ENCODE measurements at places on chromosomes 1 and 21.

GRCh38 chr21:45932922-45933502 is 48.6 kb upstream of the COL6A1 start:
- no peak for DNase-seq

DNA sequence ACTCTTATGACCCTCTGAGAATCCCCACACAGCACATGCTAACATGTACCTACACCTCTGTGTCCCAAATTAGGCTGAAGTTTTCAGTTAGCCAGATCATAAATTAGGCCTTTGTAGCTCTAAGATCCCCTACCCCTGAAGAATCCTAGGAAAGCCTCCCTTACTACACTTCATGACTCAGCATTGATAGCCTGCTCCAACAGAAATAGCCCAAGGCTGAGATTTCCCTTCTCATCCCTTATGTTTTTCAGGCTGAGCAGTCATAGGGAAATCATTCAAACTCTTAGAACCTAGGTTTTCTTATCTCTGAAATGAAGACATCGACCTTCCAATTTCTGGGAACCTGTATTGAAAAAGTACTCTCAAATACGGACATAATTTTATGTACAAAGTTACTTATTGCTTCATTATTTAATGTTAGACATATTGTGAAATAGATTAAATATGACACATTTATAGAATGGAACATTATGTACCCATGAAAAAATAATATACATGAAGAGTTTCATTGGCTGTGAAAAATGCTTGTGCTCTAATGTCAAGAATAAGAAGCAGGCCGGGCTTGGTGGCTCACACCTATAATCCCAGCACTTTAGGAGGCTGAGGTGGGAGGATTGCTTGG is 122.4 kb upstream of the UBE2U start:
- no peak for DNase-seq

DNA sequence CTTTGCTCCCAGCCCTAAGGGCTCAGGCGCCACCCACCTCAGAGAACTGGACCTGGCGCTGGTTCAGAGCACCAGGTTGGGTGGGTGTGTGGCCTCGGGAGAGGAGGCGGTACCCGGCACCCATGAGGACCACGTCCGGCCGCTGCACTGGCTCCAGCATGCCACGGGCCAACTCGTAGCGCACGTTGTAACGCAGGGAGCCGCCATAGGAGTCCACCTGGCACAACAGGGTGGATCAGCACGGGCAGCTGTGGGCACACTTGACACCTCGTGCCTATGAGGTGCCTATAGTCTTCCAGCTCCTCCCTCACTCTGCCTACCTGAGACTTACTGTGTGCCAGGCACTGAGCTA is 56.5 kb downstream of the HSPG2 start:
- DNase-seq: no peak

- DNase-seq: no peak
These were observed 176.1 kb downstream of the GALNT2 start for GRCh38 chr1:230243146-230243545.

DNA sequence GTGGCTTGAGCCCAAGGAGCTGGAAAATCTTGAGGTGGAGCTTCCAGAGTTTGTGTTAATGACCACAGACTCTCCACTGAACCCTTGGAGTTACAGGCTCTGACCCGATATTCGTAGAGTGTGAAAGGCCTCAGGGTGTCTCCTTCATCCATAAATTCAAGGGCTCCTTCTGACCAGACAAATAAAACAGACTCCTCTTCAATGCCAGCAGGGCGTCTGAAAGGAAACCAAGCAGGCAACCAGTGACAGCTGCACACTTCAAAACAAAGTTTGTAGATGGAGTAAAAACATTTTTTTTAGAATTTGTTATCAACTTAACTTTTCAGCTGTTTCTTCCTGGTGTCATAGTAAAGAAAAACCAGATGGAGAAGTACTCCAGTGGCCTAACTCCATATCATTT is 161.1 kb downstream of the KCTD3 start:
- DNase-seq: no peak

GRCh38 chr1:209885403-209886218 is 52.4 kb upstream of the SYT14 start:
- no peak for DNase-seq

DNA sequence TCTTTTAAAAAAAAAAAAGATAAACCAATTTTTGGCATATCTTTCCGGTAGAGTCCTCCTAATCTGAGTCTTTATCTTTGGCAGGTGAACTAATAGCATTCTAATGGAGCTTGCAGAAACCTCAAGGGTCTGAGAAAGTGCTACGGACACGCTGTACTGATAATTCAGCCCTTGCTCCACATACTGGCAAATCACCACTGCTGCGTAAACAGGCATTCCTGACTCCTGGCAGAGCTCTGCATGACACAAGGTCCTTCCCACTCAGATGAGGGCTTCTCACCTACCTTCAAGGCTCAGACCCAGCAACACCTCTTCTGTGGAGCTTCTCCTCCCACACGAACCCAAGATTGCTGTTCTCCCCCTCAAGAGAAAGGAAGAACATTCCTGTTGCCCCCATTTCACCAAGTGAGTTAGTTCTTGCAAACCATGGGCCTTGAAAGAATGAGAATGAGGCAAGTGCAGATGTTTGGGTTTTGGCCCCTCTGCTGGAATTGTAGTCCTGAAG is 48.0 kb downstream of the LYST start:
- DNase-seq: no peak

DNA sequence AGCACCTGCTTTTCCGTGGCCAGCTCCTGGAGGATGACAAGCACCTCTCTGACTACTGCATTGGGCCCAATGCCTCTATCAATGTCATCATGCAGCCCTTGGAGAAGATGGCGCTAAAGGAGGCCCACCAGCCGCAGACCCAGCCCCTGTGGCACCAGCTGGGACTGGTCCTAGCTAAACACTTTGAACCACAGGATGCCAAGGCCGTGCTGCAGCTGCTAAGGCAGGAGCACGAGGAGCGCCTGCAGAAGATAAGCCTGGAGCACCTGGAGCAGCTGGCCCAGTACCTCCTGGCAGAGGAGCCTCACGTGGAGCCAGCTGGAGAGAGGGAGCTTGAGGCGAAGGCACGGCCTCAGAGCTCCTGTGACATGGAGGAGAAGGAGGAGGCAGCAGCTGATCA is 413 bp downstream of the UBL4B start:
- no peak for DNase-seq

GRCh38 chr1:155694167-155694566 is 5.3 kb downstream of the DAP3 start:
- no peak for DNase-seq

DNA sequence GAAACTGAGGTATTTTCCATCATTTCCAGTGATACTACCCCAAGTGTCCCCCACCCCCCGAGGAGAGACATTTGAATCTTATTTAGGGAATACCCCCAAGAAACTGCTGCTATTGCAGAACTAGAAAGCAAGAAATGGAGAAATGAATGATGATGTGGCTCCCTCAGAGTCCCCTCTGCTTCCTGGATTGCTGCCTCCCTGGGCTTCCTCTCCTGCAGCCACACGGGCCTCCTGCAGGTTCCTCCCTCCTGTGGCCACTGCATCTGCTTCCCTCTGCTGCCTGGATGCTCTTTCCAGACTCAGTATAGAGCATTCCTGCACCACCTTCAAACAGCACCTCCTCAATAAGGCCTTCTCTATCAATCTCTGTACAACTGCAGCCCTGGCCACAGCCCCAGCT is 69.3 kb downstream of the SLC25A24 start:
- no peak for DNase-seq

- DNase-seq: peak; percentile 71
These were observed 54.1 kb downstream of the NPHP4 start for GRCh38 chr1:5938101-5938646.

DNA sequence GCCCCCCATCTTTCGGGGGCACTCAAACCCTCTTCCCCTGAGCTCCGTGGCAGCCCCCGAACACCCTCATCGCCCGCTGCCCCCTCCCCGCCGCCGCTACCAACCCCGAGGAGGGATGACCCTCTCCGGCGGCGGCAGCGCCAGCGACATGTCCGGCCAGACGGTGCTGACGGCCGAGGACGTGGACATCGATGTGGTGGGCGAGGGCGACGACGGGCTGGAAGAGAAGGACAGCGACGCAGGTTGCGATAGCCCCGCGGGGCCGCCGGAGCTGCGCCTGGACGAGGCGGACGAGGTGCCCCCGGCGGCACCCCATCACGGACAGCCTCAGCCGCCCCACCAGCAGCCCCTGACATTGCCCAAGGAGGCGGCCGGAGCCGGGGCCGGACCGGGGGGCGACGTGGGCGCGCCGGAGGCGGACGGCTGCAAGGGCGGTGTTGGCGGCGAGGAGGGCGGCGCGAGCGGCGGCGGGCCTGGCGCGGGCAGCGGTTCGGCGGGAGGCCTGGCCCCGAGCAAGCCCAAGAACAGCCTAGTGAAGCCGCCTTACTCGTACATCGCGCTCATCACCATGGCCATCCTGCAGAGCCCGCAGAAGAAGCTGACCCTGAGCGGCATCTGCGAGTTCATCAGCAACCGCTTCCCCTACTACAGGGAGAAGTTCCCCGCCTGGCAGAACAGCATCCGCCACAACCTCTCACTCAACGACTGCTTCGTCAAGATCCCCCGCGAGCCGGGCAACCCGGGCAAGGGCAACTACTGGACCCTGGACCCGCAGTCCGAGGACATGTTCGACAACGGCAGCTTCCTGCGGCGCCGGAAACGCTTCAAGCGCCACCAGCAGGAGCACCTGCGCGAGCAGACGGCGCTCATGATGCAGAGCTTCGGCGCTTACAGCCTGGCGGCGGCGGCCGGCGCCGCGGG is 837 bp downstream of the FOXD3 start:
- DNase-seq: no peak

- DNase-seq: no peak
These were observed 8.3 kb downstream of the GPR37L1 start for GRCh38 chr1:202130816-202131522.
